ENCODE measurements at places on chromosomes 2 and 18.

DNA sequence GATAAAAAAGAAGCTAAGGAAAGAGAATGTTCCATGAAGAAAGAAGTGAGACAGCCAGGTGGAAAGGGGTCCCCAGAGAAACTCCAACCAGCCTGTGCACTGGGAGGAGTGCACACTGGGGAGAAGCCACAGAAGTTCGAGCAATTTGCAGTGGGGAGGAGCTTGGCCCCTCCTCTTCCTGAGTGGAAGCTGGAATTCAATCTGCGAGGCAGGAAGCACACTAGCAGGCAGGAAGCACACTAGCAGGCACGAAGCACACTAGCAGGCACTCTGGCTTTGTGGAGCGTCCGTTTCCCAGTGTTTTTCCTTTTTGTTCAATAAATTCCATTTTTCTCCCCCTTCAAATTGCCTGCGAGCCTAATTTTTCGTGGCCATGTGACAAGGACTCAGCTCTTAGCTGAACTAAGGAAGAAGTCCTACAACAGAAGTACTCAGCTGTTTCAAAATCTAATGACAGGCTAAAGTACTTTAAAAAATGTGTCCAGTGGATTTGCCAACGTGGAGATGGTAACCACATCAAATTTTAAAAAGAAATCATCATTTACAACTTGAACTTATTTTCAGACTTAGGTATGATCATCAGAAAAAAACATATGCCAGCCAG lies 21.4 kb upstream of the SPIRE1 start:
- peak; percentile 83 for DNase-seq

GRCh38 chr2:53901192-53901591 lies 41.4 kb upstream of the GPR75 start:
- DNase-seq: no peak

- DNase-seq: no peak
These were observed 113.6 kb downstream of the EVA1A start for GRCh38 chr2:75447176-75447575.

DNA sequence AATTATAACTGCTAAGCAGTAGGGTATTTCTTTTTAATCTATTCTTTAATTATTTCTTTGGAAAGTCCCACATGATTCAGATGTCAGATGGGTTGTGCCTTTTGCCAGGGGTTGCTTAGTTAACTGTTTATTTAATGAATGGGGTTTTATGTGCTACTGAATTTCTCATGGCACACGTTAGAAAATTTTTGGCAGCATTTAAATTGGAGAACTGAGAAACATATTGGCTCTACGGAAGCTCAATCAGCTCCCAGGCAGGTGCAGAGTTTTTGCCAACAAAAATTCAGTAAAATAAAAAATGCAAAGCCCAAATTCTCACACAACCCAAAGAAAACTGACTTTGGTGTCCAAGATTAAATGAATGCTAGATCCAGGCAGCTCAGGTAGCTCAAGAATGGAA lies 467.2 kb downstream of the NRXN1 start:
- no peak for DNase-seq

GRCh38 chr2:120892967-120893667 lies 157.4 kb downstream of the GLI2 start:
- DNase-seq: no peak

DNA sequence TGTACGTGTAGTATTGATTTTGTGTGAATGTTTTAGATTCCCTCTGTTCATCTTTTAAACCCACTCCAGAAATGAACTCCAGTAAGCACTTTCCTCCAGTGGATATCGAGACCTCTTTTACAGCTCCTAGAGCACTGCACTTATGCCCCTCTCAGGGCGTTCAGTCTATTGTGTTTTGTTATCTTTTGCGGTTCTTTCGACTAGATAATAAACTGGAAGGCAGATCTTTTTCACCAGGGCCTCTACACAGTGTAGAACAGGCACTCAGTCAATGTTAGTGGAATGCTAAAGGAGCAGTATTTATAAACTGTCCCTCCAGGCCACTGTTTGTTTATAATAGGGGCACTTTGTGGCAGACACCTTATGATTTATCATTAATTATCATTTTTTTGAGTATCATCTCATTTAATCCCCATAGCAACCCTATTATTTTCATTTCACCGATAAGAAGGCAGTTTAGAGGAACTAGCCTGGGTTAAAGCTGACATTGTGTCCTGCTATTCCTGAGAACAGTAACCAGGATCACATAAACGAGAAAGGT lies 742 bp upstream of the SOS1 start:
- DNase-seq: no peak

DNA sequence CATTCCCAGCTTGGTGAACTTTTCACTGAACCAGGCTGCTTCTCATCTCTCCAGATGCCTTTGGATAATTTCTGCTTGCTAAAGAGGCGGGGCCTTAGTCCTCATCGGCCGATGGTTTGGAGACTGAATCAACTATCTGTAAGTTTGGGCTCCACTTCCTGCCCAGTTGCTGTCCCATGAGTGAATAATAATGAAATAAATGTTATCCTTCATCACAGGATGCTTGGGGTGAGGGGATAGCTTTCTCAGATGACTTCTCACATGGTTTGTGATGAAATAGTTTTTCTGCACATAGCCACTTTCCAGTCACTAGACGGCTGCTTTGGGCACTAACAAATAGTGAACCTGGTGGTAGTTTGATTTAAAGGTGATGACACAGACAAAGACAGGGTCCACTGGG lies 376.6 kb upstream of the TRIB2 start:
- DNase-seq: no peak

- DNase-seq: no peak
These were observed 18.9 kb upstream of the DPP4 start for GRCh38 chr2:162092658-162093556.

- no peak for DNase-seq
These were observed 5.2 kb downstream of the DYSF start for GRCh38 chr2:71458413-71459083.

DNA sequence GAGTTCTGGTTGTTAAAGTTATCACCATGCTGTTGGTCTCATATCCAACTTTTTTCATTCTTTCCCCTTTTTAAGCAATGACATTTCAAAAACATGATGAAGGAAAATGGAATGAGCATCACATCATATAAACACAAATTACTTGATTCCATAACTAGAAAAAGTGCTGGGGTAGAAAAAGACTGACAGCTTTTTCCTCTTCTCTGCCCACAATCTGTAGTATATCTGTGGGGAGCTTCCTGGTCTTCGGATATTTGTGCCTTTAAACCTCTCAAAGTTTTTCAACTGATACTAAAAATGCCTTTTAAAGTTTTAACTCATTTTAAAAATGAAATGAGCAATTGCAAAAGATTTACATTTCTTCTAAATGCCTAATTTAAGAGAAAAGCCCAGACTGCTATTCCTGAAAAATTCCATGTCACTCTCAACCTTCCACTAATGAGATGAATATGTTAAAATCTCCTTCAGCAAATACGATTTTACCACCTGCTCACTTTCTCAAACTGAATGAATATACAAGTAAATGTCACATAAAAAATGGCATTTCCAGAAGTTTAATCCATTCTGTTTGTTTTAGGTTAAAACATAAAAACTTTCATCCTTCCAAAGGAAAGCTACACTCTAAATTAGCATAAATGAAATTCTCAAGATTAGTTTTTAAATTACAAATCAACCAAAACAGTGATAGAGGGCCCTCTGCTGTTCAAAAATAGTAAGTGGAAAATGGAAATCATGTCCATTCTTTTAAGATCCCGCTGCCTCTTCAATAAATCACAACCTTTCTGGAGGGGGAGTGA lies 2.1 kb downstream of the DNAH7 start:
- DNase-seq: peak; percentile 71

DNA sequence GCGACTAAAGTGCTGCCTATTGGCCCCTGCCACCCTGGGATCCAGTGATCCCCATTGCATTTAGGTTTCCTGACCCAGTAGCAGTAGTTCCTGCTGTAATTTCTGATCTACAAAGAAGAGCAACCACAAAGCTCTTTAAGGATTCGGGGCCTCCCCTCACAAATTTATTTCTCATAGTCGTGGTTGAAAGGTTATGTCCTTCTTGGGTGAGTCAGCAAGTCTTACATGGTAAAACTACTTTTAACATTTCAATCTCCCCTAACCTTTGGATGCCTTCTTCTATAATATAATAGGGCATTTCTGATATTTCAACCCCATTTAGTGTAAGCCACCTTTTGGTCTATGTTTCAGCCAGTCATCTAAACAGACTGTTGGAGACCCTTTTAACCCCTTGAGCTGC lies 14.9 kb downstream of the PIKFYVE start:
- DNase-seq: no peak

- no peak for DNase-seq
These were observed 58.3 kb upstream of the KCNG2 start for GRCh38 chr18:79739440-79739778.

All from KBM-7 (cell line).